Ascending aorta (tissue), 2 donors: ENCODE measurements at places on chromosomes 1 and 21.

GRCh38 chr21:31560479-31560878 is 99.0 kb upstream of the SOD1 start:
- no peak for DNase-seq

- DNase-seq = no peak
Measured at GRCh38 chr21:34270411-34270810, 93.4 kb upstream of the KCNE2 start.

GRCh38 chr1:43949678-43950077 is 2.9 kb downstream of the IPO13 start:
- DNase-seq = no peak

DNA sequence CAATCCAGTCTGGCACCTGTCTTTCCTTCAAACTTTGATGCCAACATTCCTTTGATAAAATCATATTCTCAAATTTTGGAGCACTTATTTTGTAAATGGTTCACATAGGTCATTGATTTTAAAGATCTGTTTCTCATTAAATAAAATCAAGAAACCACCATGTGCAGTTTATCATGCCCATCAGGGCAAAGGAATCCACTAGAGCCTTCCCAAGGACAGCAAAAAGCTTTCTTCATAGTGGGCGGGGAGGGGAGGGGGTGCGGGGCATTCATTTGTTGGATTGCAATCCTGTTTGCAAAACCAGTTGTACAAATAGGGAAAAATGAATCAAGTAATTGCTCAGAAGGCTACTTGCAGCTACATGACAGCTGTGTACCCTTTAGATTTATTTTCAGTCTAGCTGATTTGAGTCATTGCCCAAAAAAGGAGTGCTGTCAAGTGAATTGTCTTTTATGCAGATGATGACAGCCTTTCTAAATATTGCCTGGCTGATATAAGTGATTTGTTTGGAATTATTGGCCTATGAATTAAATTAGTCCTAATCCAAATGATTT is 23.0 kb downstream of the LRRC8B start:
- DNase-seq = no peak

DNA sequence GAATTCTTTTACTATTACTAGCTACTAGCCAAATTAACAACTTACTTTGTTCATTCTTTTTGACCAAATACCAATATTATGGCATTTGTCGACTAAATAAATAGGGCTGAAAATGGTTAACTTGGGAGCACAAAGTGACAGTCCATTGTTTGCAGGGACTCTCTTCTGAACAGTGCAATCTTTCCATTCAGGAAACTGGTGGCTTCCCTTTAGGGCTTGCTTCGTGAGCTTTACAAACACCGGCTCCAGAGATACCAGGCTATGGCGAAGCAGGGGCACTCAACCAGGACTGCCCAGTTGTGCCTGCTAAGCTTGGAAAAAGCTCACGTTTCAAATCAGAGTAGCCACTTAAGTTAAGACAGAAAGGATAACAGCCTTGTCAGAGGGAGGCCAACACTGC is 12.3 kb downstream of the RAB42 start:
- DNase-seq = no peak
